LNCaP clone FGC (cell line): ENCODE measurements at places on chromosomes 4 and X.

- no peak for DNase-seq
Measured at GRCh38 chrX:21699136-21699535, 41.0 kb upstream of the KLHL34 start.

DNA sequence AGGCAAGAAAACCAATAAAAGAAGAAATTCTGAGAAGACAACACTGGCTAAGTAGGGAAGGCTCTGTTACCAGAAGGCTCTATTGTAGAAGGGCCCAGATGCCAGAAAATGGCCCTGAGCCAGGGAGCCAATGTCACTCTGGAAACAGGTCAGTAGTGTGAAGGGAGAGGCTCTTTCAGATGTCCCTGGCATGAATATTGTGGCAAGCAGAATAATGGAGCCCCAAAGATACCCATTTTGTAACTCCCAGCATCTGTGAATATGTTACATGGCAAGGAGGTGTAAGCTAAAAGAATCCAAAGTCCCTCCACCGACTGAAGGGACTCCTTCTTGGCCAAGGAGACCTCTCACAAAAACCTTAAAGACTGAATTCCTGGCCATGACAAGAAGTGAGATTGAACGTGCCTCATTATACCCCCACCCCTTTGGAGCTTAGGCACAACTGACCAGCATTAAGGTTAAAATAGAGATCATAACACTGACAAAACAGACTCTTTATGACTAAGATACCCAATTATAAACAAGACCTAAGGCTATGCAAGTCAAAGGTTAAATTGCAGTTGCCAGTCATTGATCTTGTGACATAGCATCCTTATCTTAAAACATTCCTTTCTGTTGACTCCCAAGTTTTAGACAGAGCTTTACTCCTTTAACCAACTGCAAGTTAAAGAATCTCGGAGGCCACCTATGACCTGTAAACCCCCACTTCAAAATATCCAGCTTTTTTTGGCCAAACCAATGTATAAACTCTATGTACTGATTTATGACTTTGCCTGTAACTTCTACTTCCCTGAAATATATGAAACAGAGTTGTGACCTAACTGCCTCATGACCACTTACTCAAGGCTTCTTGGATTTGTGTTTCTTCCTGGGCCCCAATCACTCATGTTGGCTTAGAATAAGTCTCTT lies 42.2 kb upstream of the SMIM10 start:
- DNase-seq = no peak

DNA sequence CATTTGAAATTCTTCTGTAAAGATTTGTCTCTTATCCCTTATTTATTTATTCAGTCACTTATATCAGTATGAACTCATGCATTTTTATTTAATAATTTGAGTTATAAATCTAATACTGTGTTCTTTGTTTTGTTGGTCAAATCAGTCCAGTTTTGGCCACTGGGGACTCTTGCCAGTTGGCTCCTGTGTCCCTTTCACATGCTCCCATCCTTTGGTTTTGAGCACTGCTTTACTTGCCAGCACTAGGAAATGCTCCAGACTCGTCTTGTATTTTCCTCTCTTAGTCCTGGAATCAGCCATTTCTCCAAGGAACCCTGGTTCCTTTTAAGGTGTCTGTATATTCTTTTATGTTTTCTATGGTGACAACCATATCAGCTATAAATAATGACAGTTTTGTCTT lies 28.1 kb downstream of the KANTR start:
- no peak for DNase-seq

DNA sequence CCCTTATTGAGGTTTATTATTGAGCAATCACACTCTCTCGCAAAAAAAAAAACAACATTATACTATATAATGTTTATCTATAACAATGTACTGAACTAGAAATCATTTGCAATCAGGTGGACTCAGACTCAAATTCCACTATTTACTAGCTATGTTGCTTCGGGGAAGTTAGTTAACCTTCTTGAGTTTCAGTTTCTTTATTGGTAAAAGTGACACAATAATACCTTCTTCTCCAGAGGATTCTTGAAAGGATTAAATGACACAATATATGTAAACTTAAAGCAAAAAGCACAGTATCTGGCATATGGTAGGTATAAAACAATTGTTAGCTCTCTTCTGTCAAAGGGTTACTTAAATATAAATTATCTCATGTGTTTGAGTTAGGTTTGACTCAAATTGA lies 31.5 kb upstream of the HDAC8 start:
- no peak for DNase-seq

DNA sequence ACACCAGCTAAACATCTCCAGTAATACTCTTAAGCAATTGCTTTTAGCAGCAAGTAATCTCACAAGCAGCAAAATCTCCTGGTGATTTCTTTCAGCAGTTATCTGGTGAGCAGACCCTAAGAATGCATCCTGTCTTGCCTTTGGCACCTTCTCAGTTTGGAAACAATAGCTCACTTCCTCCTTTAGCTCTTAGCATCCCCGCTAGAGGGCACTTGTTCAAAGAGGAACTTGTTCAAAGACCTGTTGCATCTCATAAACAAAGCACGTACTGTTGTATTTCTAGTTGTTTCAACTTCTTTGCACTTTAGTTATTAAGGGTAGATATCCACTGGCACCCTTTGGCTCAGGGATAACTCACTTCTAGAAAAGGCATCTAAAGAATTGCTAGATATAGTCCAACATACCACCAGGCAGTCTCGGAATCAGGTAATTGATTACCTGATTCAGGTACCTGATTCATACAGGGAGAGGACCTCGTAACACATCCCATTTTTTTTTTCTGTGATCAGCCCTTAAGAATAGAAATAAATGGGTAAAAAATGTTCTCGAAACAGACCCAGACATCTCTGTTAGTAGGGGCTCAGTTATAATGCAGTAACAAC lies 81.9 kb upstream of the QRFPR start:
- peak; percentile 61 for DNase-seq

DNA sequence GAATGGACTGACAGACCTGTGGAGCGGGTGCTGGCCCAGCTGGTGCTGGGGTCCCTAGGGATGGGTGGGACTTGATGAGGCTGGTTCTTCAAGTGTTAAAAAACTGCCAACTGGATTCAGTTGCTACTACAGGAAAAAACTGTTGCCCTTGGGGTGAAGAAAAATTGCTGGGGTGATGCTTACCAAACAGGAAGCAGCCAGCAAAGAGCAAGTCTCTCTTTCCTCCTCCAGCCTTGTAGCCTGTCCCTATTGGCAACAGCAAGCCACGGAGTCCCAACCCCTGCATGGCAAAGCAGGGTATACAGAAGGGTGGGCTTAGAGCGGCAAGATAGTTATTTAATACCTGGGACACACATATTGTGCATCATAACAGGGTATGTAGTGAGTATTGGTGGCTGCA lies 60.1 kb upstream of the ATP8A1 start:
- DNase-seq = no peak

DNA sequence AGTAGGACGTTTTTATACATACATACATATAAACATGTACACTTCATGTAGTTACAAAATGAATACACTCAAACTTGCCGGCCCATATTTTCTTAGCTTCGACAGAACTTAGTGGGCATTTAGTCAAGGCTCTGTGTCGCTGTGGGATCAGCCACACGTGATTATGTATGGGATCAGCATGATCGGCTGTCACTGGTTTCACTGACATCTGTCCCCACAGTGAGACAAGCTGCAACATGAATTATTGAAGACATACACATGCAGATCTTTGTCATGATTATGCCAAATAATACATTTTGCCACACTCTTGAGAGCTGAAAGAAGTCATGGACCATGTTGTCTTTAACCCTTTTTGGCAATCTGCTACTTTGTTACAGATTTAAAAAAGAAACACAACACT lies 38.2 kb upstream of the NAA11 start:
- DNase-seq = no peak

GRCh38 chr4:70737006-70737405 lies 15.2 kb downstream of the RUFY3 start:
- no peak for DNase-seq

DNA sequence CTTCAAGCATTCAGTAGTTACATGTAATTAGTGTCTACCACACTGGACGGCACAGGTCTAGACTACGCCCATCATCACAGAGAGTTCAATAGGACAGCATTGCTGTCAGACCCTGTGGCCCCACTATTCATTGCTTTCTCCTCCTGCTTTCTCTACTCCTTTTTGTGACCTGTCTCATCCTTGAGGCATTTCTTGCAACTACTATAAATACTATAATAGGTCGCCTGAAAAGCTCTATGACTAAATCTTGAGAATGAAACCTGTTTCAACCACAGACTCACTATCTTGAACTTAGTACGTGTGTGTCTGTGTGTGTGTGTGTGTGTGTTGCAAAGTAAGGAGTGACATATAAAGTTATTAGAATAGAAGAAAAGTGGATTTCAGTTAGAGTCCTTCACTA lies 252.9 kb upstream of the KLF3 start:
- no peak for DNase-seq

- DNase-seq = no peak
Measured at GRCh38 chr4:172776203-172776861, 392.3 kb upstream of the GALNT7 start.
